Smooth muscle cell of the brain vasculature (primary cell): ENCODE measurements at places on chromosomes 11 and 22.

DNA sequence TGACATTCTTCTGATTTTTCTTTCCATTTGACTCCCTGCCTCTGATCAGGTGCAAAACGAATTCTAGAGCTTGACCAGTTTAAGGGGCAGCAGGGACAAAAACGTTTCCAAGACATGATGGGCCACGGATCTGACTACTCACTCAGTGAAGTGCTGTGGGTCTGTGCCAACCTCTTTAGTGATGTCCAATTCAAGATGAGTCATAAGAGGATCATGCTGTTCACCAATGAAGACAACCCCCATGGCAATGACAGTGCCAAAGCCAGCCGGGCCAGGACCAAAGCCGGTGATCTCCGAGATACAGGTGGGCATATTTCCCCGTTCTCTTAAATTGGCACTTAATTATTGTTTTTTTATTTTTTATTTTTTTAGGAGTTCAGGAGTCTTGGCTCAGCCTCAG is 15.4 kb downstream of the XRCC6 start:
- DNase-seq = no peak

DNA sequence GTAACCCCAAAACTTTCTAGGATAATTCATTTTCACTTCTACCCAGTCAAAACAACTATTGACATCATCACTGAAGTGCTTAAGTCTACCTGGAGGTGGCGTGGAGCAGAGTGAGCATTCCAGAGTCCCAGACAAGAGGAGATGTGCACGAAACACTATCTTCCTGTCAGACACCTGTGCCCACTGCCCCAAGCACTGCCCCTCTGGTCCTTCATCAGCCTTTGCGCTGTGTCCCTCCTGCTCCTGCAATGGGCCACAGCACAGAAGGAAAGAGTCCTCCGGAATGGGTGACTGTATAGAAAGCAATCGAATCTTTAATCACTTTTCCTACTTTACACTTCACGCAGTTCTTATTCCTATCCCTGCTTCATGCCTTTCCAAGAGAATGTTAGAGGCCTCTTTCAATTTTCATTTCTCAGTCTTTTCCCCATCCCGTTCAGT is 512 bp upstream of the GRIA4 start:
- DNase-seq = no peak

DNA sequence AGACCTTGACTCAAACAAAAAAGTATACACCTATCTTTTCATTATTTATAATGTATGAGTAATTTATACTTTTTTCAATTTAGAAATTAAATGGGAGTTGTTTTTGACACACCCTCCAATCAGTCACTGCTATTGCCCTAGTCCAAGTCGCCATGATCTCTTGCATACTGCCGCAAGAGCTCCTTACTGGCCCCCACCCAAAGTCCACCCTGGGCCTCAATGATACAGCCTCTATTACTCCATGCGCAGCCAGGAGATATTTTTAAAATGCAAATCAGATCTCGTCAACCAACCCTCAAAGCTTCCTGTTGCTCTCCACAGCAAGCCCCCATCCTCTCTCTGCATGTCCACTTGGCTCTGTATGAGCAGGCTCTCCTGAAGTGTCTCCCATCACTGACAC is 12.8 kb upstream of the LMO1 start:
- no peak for DNase-seq

GRCh38 chr11:131146827-131147490 is 223.5 kb upstream of the NTM start:
- no peak for DNase-seq

- DNase-seq = no peak
Observed at GRCh38 chr11:129372609-129373488, 2.8 kb upstream of the BARX2 start.

- no peak for DNase-seq
Observed at GRCh38 chr11:3231550-3231850, 717 bp downstream of the MRGPRE start.

- DNase-seq = no peak
Observed at GRCh38 chr11:129278586-129279319, 86.6 kb upstream of the ARHGAP32 start.

- DNase-seq = no peak
Observed at GRCh38 chr22:28430466-28431025, 249.1 kb downstream of the TTC28 start.

- no peak for DNase-seq
Observed at GRCh38 chr11:10323793-10324170, 18.9 kb downstream of the ADM start.

GRCh38 chr11:30313580-30313979 is 9.3 kb upstream of the ARL14EP start:
- DNase-seq = no peak

DNA sequence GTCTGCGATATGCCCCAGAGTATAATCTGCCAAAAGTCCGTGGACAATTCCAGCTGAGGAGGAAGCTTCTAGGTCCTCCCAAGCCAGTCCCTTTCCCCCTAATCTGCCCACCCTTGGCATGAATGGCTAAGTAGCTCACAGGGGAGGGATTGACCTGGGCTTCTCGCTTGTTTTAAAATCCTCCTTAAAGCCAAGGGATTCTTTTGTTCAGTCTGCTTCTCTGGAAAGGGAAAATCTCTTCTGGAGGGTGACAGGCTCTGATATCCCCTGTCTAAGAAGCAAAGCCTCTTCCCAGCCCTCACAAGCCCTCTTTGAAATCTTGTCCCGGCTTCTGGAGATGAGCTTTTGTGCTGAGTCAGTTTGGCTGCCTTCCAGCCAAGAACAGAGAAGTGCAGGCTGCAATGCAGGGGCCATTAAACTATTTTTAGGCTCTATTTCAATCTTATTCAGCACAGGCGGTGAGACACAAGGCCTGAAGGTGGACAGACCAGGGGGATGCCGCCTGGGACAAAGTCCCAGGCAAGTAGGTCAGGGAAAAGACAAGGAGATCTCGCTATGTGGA is 23.9 kb downstream of the NEFH start:
- peak; percentile 39 for DNase-seq

DNA sequence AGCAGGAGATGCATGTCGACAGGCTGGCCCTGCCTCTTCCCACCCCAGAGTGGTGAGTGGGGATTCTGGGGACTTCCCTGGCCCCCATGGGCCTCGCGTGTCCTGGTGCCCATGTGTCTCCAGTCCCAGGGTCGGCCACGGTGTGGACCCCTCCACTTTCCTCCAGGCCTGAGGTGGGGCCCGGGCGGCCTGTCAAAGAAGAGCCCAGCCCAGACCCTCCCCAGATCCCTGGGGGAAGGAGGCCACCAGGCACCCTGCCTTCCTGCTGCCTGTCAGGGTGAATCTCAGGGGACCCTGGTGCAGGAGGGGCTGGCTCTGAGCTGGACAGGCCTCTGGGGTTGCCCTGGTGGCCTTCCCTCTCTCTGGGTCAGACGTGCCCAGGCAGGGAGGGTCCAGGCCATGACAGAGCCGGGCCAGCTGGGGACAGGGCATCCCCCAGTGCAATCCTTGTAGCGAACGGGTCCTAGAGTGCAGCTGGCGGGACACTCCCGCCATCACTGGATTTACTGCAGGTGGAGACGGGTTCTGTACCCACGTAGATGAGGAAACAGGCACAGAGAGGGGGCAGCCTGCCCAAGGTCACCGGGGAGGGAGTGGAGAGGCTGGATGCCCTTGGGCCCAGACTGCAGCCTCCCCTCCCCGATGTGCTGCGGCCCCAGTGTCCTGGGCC is 13.5 kb upstream of the MUC6 start:
- no peak for DNase-seq

- DNase-seq = no peak
Observed at GRCh38 chr11:44755556-44756523, 29.1 kb downstream of the TSPAN18 start.

- no peak for DNase-seq
Observed at GRCh38 chr11:44980533-44981427, 30.1 kb upstream of the TP53I11 start.

DNA sequence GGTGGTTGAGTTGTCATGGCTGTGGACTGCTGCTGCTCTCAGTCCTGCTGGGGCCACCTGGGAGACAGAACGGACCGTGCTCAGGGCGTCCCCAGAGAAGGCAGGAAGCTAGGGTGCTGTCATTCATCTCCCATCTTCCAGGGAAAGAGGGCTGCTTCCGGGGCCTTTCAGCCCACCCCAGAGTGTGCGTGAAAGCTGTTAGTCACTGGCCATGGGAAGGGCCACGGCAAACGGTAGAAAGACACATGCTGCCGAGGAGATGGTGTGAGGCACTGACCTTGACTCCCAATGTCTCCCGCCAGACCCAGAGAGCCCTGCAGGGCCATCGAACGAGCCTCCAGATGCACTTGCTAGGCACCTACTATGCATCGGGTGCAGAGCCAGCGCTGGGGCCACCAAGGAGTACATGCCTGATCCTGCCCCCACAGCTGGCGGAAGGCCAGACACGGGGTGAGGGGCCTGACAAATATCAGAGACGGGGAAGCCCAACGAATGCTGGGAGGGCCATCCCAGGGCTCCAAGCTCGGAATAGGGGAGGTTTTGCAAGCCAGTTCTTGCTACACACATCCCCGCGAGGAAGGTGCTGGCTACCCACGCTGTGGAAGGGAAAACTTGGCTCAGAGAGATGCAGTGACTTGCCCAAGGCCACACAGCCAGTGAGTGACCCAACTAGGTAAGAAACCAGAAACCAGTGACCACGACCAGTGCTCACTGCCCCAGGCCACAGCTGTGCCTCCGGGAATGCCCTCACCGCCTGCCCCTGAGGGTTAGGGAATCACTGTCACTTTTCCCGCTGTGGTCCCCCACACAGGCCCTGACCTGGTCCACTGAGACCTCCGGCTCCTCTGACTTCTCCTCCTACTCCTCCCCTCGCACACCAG is 10.1 kb downstream of the RAC2 start:
- no peak for DNase-seq

DNA sequence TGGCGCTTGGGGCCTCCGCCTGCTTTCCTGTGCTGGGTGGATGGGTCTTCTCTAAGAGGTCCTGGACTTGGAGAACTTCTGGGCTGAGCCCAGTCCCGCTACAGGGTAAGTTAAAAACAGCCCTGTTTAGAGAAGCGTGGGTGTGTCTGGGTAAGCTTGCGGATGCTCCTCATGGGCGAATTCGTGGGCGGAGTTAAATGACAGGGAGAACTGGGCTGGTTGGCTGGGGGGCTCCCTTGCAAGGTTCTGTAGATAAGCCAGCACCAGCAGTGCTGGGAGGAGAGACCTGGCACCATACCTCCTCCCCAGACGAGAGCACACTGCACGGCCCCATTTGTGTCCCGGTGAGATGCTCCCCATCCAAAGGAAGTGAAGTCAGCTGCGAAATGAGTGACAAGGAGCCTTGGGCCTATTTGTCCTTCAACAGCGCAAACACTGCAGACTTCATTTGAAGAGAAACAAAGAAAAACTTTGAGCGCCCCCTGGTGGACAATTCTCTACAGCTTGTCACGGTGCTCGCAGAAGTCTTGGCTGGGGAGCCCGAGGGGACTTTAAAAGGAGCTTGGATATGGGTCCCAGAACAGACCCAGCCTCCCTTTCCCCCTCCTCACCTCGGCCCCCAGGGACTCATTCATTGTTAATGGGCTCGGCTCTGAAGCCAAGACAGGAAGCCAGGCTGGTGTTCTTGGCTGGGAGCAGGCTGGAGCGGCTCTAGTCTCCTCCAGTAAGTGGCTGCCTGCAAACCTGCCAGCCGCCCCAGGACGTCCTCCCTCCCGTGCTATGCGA is 39.5 kb downstream of the TP53I11 start:
- peak; percentile 49 for DNase-seq

DNA sequence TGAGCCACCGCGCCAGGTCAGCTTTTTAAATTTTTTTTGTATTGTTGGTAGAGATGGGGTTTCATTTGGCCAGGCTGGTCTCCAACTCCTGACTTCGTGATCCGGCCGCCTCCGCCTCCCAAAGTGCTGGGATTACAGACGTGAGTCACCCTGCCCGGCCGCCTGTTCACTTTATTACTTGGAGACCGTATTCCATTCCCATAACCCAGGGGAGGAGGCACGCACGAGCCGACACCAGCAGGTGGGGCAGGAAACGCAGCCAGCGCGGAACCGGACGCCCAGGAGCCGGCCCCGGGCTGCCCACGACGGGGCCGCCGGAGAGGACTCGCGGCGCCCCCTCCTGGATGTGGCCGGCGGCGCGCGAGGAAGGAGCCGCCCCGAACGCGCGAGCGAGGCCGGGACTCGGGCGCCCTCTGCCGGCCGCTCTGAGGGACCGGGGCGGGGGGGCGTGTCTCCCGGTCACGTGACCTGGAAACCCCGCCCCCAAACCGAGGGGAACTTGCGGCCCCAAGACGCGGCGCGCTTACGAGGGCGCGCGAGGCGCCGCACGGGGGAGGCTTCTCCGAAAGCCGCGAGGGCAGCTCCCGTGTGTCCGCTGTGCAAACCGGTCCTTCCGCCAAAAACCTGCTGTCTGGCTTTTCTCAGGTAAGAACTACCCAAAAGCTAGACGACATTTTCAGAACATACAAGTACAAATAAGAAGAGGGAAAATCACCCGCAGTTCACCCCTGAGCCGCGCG is 11.6 kb upstream of the RNH1 start:
- peak; percentile 54 for DNase-seq

GRCh38 chr22:41739576-41739975 is 40.3 kb downstream of the MEI1 start:
- no peak for DNase-seq

DNA sequence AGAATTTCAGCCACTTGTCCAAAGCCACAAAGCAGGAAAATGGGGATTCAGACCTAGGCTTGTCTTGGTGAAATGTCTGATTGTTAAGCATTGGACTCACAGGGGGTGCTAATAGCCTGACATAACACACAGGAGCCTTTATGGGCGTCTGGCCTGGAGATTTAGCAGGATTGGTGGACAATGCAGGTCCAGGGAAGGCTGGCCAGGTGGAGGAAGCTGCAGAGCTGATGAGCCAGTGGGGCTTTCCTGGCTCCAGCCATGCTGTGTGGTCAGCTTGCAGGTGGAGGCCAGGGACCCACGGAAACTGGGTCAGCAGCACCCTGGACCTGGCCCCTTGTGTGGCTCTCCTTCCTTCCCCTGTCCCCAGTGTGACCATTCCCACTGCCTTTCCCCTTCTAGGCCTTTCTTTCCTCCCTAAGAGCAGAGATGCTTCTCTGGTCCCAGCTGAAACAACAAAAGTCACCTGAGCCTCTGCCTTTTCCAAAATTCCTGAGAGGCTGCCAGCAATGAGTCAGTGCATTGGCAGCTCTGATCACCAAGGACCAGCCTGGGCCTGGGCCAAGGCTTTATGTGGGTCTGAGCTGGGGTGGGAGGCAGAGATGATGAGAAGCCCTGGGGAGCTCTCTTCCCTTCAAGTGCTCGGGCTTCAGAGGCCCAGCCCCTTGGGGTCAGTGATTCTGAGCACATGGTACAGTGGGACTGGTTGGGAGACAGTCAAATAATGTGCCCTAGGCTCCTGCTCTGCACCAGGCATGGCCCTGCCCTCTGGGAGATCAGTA is 85.2 kb downstream of the CCDC81 start:
- DNase-seq = peak; percentile 97

GRCh38 chr11:104917271-104918112 is 19.2 kb upstream of the CASP12 start:
- DNase-seq = no peak

GRCh38 chr11:19187833-19188258 is 13.9 kb downstream of the CSRP3 start:
- no peak for DNase-seq
